ENCODE measurements at places on chromosomes 6 and 20.

- DNase-seq: no peak
Observed at GRCh38 chr6:149492798-149493343, 8.1 kb upstream of the ZC3H12D start.

- no peak for DNase-seq
Observed at GRCh38 chr6:149761438-149761837, 11.9 kb downstream of the PCMT1 start.

- no peak for DNase-seq
Observed at GRCh38 chr6:123323452-123324329, 313.1 kb downstream of the TRDN start.

- DNase-seq: no peak
Observed at GRCh38 chr6:80319196-80319595, 212.7 kb downstream of the BCKDHB start.

- DNase-seq: no peak
Observed at GRCh38 chr20:21681234-21681921, 24.1 kb upstream of the PAX1 start.

- DNase-seq: no peak
Observed at GRCh38 chr6:170175644-170176135, 115.2 kb downstream of the DLL1 start.

GRCh38 chr20:16407251-16408067, 165.8 kb downstream of the KIF16B start:
- DNase-seq: no peak

- no peak for DNase-seq
Observed at GRCh38 chr20:11001764-11002540, 328.2 kb upstream of the JAG1 start.

- DNase-seq: no peak
Observed at GRCh38 chr20:43820731-43821330, 93.8 kb upstream of the TOX2 start.

GRCh38 chr6:69926745-69927144, 60.4 kb downstream of the COL19A1 start:
- no peak for DNase-seq

DNA sequence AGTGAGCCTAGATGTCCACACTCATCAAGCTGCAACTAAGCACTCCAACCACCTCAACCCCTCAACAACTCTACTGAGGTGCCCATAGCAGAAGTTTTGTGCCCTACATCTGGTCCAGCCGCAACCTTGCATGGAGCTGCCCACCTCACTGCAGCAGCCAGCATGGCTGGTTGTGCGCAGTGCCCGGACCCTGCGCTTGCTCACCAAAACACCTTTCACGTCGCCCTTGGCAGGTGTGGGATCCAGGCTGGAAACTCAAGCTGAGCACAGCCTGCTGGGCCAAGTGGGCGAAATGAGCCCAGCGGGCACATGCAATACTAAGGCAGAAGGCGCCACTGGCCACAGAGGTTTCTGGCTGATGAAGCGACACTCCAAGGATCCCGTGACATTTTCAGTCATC, 902.4 kb downstream of the TBC1D32 start:
- no peak for DNase-seq

- DNase-seq: no peak
Observed at GRCh38 chr20:54195483-54196472, 12.1 kb upstream of the PFDN4 start.

DNA sequence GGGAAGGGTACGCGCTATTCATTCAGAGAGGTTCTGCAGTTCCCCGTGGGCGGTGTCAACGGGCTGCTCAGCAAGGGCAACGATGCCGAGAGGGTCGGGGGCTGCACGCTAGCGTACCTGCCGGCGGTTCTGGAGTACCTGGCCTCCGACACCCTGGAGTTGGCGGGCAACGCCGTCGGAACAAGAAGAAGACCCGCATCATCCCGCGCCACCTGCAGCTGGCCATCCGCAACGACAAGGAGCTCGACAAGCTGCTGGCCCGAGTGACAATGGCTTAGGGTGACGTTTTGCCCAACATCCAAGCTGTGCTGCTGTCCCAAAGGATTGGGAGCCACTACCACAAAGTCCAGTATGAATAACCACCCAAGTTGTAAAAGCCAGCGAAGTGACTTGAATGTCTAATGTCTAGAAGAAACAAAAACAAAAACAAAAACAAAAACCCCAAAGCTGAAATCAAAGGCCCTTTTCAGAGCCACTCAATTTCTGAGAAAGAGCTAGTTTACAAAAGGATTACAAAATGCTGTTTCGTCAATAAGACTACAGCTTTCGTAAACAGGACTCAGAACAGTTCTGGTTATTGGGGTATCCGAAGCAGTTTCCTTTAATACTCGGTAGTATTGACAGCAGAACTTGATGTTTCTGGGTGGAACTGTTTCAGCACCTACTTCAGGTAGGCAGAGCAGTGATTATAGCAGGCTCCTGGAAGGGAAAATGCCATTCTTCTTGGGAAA, 21.9 kb upstream of the SLC17A4 start:
- DNase-seq: no peak

GRCh38 chr20:11193241-11193640, 519.4 kb upstream of the JAG1 start:
- no peak for DNase-seq

DNA sequence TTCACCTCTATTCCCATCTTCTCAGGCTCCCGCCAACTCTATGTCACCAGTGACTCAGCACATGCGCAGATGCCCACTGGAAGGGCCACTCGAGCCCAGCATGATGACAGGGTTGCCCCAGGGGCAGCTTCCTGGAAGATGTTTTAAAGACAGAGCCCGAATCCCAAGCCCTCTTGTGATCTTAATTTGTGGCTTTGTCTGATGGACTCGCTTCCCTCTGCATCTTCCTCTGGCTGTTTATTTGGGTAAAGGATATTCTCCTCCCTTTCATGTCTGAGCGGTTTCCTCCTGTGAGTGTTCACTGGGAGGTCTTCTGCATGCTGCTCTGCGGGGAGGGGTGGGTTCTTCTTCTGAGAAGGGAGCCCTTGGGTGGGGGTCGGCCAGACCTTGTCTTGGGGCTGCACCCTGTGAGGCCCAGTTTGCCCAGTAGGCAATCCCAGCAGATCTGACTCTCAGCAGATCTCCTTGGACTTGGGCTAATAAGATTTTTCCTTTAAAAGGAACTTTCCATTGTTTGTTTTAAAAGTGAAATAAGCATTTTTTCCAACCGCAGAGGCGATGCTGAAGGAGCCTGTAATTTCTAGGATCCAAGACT, 401.0 kb downstream of the CDC5L start:
- no peak for DNase-seq

- no peak for DNase-seq
Observed at GRCh38 chr20:20972490-20972889, 133.7 kb downstream of the LINC00237 start.

DNA sequence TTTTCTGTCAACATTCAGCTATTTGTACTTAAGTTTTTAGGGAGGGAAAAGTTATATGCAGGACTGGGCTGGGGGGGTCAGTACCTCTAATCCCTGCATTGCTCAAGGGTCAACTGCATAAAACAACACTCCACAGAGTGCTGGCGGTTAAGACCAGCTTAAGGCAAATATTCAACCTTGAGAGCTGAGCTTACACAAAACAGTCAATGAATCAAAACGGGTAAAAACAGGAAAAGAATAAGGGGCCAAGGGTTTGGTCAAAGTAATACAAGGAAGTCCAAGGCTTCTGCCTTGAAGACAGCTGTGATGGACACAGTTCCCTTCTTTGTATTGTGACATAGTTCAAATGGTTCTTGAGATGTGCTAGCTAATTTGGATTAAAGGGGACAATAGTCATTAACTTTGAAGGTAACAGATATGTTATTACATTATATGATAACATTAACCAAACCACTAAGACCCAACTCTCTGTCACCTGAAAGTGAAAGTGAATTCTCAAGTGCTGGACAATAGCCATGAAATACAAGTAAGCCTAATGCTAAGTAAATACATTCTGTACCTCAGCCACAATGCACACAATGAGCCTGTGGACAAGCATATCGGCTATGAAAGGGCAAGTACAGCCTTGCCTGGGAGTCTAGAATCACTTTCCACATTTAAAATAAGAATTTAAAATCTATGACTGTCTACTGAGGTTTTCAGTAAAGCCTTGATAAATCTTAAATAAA, 106.8 kb downstream of the PDE10A start:
- DNase-seq: no peak

- DNase-seq: no peak
Observed at GRCh38 chr20:4601630-4602296, 119.9 kb upstream of the PRND start.

- DNase-seq: no peak
Observed at GRCh38 chr6:99016355-99016754, 68.6 kb upstream of the FBXL4 start.

Measured in retina (tissue), 1 donor.